ENCODE measurements at places on chromosomes 3 and 15. TPM values are rescaled to one million over a fixed set of nuclear protein-coding genes. Genes with fewer than 3 reads are reported as not detected.

The CCDC14 gene
- 218 TPM for polyA plus RNA-seq

The WDR93 gene
- polyA plus RNA-seq, result 3.7 TPM

DNA sequence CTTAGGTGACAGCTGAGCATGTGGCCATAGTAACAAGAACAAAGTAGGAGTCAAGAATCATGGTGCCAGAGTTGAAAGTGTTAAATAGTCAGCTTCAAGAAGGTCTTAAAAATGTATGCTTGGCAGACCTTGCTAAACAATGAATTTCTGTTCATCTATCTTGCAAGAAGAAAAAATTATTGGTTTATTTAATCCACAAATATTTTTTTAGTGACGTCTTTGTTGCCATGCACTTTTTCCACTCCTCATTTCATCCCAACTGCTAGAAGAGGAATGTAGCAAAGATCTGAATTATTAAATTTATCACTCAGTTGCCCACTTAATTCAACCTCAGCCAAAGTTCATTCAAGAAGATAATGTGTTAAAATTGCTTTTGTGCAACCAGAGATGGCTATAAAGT is 3.2 kb upstream of the SLC4A7 start:
- DNase-seq, result no peak

GRCh38 chr3:128322030-128323022 is 144.4 kb downstream of the DNAJB8 start:
- DNase-seq, result no peak

DNA sequence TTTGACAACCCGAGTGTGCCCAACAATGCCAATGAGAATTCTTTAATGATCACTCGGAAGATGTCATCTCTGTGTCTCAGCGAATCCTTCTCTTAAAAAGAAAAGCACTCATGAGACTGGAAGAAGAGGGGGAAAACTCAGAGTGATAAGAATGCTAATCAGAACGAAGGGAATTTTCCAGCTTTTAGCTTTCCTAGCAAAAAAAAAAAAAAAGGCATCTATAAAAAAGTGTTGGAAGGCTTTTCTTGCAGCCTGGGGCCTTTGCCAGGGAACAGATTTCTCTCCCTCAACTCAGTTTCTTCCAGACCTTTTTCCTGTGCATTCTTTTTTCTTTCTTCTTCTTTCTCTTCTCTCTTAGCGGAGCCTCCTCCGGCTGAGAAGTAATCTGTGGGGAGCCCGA is 80.5 kb upstream of the NEO1 start:
- no peak for DNase-seq

DNA sequence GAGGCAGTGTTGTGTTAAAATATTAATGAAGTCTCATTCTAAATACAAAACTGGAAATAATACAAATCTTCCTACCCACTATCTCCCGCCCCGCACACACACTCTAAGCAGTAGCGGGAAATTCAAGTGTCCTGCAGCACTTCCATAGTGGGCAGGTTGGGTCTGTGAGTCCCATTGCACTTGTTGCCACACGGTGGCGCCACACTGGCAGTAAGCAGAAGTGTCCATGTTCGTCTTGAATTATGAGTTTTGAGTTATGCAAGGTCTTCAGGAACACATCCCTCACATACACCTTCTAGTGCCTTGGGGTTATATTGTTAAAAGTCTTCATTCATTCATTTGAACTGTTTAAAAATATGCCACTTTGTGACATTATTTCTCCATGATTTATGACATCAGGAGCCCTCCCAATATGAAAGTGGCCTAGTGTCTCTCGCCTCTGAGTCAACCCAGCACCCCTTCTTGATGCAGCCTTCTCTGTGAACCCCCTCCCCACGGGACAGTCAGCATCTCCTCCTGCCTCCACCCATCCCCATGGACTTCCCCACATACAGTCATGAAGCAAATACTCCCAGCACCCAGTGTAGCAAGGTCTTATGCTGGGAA is 17.6 kb upstream of the CCDC174 start:
- no peak for DNase-seq

DNA sequence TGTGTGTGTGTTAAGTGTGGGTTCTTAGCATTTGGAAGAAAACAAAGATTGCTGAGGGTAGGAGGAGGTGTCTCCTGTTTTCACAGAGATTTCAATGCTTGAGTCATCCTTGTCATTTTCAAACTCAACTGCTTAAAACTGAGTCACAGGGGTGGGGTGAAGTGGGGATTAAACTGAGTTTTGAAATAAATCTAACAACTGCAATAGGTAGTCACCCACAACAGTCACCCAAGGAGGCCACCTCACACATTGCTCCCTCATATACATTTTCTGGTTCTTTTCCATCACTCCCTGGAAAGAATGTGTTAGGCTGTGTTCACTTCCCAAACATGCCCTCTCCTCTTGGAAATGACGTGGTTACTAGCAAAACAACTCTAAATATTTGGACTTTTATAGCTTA is 187.7 kb upstream of the CMC1 start:
- DNase-seq, result no peak

GRCh38 chr15:64348455-64348854 is 7.5 kb downstream of the CSNK1G1 start:
- no peak for DNase-seq

The ALS2CL gene
- polyA plus RNA-seq, result 12.4 TPM

The GPR171 gene
- polyA plus RNA-seq, result not detected

DNA sequence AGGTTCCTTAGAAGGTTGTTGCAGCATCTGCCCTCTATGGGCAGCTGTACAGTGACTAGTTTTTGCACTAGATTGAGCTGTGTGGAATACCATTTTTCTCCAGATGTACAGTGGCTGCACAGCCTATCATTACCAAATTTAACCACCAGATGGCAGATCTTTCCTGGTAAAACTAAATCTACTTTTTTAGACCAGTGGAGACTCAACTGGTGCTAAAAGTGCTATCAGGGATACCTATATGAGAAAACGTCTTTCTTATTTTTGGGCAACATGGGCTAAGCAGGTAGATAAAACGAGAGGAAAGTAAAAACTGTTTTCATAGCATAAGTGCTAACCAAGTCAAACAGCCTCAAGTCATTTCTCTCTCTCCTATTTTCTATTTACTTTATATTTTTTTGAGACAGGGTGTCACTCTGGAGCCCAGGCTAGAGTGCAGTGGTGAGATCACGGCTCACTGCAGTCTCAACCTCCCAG is 21.2 kb downstream of the IGSF10 start:
- peak; percentile 66 for DNase-seq

DNA sequence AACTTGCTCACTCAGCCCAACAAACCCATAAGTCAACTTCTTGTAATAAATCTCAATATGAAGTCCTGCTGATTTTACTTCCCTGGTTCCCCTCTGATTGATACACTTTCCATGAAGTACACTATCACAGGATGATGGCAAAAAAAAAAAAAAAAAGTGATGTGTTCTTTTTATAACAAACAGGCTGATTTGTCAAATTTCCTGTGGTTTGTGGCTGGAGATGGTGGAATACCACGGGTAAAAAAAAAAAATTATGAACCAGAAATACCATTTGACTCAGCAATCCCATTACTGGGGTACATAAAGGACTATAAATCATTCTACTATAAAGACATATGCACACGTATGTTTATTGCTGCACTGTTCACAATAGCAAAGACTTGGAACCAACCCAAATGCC is 10.7 kb upstream of the SERPINI2 start:
- DNase-seq, result no peak
